ENCODE measurements at places on chromosomes 5 and 9. TPM values are rescaled to one million over a fixed set of nuclear protein-coding genes. Genes with fewer than 3 reads are reported as not detected.

GRCh38 chr9:16368237-16369087, 502.0 kb downstream of the BNC2 start:
- no peak overlapping the region for H3K4me3 ChIP-seq
- no peaks in the 10 kb centered on the region for H3K36me3 ChIP-seq
- peaks cover 13% of the 10 kb centered on the region for H3K4me1 ChIP-seq
- no peak overlapping the region for H3K27ac ChIP-seq
- DNase-seq, result peak; percentile 47

GRCh38 chr5:180739271-180739670, 587 bp downstream of the OR2Y1 start:
- no peak overlapping the region for H3K4me3 ChIP-seq
- DNase-seq, result peak; percentile 10
- no peaks in the 10 kb centered on the region for H3K4me1 ChIP-seq
- H3K27ac ChIP-seq, result no peak overlapping the region
- peaks cover 2% of the 10 kb centered on the region for H3K27me3 ChIP-seq

DNA sequence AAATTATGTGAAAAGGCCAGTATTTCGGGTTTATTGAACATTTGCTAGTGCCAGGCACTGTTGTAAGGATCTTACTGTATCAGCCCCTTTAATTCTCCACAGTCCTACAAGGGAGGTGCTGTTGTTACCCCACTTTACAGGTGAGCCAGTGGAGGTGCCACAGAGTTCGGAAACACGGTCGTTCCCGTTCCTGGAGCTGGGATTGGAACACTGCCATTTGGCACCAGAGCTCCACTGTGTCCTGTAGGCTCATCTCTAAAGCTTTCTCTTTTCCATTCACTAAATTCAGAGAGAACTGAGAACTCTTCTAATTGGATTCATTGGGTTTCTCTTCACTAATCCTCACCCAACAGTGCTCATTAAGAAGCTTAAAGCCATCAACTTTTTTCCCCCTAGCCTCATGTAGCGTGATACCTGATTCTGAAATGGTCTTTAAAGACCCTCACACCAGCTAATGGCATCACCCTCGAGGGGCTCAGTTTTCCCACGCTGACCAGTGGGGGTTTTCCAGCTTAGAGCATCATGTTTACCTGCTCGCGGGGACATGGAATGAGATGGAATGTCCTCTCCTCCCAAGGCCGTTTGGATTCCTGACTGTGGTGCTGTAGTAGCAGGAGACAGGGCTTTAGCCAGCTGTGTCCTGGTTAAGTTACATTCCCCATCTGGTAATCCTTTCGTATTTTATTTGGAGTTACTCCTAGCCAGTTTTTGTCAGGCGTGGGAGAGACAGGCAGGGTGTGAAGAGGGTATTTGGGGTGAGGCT, 5.8 kb downstream of the ERGIC1 start:
- peaks cover 15% of the 10 kb centered on the region for H3K36me3 ChIP-seq
- no peak overlapping the region for H3K27ac ChIP-seq
- peaks cover 8% of the 10 kb centered on the region for H3K4me1 ChIP-seq
- DNase-seq, result no peak
- H3K4me3 ChIP-seq, result no peak overlapping the region
- no peaks in the 10 kb centered on the region for H3K27me3 ChIP-seq

The SLC6A3 gene
- 0.07 TPM for total RNA-seq

DNA sequence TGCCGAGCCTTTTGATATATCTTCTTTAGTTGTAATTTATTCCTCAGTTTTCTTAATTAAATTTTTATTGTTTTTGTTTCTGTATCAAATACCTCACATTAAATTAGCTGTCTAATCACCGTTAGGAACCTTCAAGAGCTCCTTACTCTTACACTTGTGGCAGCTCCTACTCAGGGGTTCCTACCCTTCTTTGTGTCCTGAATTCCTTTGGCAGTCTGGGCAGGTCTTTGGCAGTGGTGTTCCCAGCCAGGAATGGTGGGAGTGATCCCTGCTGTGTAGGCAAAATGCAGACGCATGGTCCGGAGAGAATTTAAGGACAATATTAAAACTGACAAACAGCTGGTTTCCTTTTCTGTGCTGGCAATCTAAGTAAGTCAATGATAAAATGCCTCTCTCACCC, 41.8 kb downstream of the MAST4 start:
- no peaks in the 10 kb centered on the region for H3K27me3 ChIP-seq
- no peak overlapping the region for H3K4me3 ChIP-seq
- DNase-seq, result no peak
- H3K27ac ChIP-seq, result no peak overlapping the region

DNA sequence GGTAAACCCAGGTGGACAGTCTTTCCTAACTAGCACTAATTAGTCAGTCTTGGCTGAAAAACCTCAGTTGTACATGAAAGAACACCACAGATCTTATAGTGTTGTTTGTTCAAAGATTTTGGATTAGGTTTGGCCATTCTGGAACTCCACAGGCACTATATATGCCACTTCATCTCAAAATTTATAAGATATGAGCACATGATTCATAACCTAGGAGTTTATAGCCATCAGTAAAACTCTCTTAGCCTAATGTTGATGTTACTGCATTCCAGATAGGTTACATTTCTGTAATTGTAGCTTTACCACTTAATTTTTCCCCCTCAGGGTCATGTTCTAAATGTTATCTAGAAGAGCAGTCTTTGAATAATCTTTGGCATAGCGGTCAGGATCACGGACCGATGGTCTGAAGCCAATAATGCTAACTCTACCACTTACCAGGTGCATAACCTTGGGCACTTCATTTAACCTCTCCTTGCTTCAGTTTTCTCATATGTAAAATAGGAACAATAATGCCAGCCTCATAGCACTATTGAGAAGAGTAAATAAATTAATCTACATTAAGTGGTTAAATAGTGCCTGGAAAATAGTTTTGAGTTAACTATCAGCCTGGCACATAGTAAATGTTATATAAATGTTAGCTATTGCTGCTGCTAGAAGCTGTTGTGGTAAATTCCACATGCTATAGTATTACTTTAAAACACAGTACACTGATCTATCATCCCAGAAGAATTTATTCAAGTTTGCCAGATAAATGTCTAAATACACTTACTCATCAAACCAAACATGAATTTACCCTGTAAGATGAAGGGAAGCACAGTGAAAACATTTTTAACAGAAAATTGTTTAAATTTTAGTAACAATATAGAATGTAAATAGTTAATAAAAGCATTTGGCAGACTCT, 743.9 kb downstream of the NR2F1-AS1 start:
- peak; percentile 72 for DNase-seq
- H3K4me1 ChIP-seq, result peaks cover 9% of the 10 kb centered on the region
- no peaks in the 10 kb centered on the region for H3K36me3 ChIP-seq
- H3K27me3 ChIP-seq, result no peaks in the 10 kb centered on the region

The LRSAM1 gene
- 22.2 TPM for total RNA-seq

The RORB gene
- 0.17 TPM for total RNA-seq

GRCh38 chr9:74173284-74173683, 323.9 kb upstream of the RORB start:
- H3K36me3 ChIP-seq, result no peaks in the 10 kb centered on the region
- no peak overlapping the region for H3K4me3 ChIP-seq
- no peaks in the 10 kb centered on the region for H3K4me1 ChIP-seq
- DNase-seq, result no peak
- H3K27me3 ChIP-seq, result no peaks in the 10 kb centered on the region

DNA sequence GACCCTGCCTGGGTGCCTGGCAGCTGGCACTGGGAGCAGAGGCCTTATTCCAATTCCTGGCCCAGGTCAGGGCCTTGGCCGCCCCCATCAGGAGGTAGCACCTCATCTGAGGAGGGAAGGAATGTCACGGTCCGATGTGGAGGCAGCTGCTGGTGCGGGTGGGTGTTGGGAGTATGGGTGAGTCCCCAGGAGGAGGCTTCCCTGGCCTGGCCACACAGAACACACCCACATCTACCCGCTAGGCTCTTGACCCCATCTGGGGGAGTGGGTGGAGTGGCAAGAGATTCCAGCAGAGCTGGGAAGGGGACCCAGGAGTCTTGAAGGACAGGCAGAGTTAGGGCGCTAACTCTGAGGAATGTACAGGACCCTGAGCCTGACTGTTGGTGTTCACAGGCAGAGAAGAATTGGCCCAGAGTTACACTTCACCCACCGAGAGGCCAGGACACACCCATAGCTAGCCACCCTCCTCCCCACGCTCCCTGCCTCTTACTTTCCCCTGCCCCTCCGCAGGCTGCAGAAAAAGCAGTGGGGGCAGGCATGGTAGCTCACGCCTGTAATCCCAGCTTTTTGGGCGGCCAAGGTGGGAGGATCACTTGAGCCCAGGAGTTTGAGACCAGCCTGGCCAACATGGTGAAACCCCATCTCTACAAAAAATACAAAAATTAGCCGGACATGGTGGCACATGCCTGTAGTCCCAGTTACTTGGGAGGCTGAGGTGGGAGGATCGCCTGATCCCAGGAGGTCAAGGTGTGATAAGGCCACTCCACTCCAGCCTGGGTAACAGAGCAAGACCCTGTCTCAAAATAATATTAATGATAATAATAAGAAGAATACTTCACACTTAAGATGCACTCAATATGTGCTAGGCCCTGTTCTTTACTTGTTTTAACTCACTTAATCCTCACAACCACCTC, 6.0 kb downstream of the OLFML2A start:
- no peak overlapping the region for H3K4me3 ChIP-seq
- H3K4me1 ChIP-seq, result peaks cover 18% of the 10 kb centered on the region
- H3K27me3 ChIP-seq, result no peaks in the 10 kb centered on the region
- DNase-seq, result no peak
- H3K27ac ChIP-seq, result no peak overlapping the region
- H3K36me3 ChIP-seq, result no peaks in the 10 kb centered on the region

- no peak overlapping the region for H3K27ac ChIP-seq
- DNase-seq, result no peak
- no peaks in the 10 kb centered on the region for H3K27me3 ChIP-seq
- no peak overlapping the region for H3K4me3 ChIP-seq
- no peaks in the 10 kb centered on the region for H3K36me3 ChIP-seq
Measured at GRCh38 chr5:85920984-85921383, 696.8 kb upstream of the COX7C start.

GRCh38 chr9:107927276-107927675, 437.7 kb upstream of the KLF4 start:
- peaks cover 2% of the 10 kb centered on the region for H3K4me1 ChIP-seq
- H3K36me3 ChIP-seq, result no peaks in the 10 kb centered on the region
- H3K4me3 ChIP-seq, result no peak overlapping the region
- no peak overlapping the region for H3K27ac ChIP-seq
- no peaks in the 10 kb centered on the region for H3K27me3 ChIP-seq
- DNase-seq, result no peak

The IPO11 gene
- total RNA-seq, result 24.9 TPM

GRCh38 chr9:79731171-79731890, 159.6 kb downstream of the TLE4 start:
- no peak for DNase-seq
- no peak overlapping the region for H3K27ac ChIP-seq
- H3K36me3 ChIP-seq, result peaks cover 16% of the 10 kb centered on the region
- H3K4me1 ChIP-seq, result no peaks in the 10 kb centered on the region

The PAEP gene
- 0.39 TPM for total RNA-seq

The ST6GALNAC6 gene
- total RNA-seq, result 30.4 TPM

GRCh38 chr9:120913647-120914264, 12.8 kb downstream of the TRAF1 start:
- no peak overlapping the region for H3K27ac ChIP-seq
- peaks cover 1% of the 10 kb centered on the region for H3K4me1 ChIP-seq
- peaks cover 3% of the 10 kb centered on the region for H3K36me3 ChIP-seq
- DNase-seq, result no peak

The MAMDC4 gene
- 9.3 TPM for total RNA-seq

DNA sequence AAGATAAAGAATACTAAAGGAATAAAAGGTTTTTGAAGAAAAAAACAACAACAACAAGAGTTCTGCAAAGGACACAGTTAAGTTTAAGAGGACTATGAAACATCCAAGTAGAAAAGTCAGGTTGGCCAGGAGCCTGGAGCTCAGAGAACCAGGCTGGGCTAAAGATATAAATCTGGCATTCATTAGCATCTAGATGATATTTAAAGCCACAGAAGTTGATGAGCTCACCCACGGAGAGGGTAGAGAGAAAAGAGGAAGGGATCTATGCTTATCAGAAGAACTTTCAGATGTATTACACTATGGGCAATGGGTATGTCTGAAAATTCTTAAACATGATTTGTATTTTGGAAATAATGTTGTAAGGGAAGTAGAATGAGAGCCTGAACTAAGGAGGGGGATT, 9.9 kb downstream of the MIER3 start:
- H3K36me3 ChIP-seq, result peaks cover 55% of the 10 kb centered on the region
- H3K4me3 ChIP-seq, result no peak overlapping the region
- H3K4me1 ChIP-seq, result no peaks in the 10 kb centered on the region
- peak; percentile 45 for DNase-seq

DNA sequence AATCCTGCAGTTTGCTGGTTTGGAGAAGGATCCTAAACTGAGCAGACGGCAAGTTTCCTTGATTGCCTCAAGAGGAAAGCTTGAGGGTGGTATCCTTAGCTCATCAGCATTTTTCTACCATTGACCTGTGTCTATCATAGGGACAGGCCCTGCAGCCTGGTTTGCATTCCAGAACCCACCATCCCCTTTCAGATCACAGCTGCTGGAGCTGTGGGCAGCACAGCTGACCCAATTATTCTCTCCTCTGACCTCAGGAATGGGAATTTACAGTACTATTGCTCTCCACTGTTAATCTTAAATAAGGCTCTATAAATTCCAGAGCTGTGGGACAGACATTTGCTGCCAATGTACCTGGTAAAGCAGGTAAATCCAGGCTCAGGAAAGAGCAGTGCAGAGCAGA, 163.0 kb downstream of the SPOCK1 start:
- H3K36me3 ChIP-seq, result no peaks in the 10 kb centered on the region
- no peaks in the 10 kb centered on the region for H3K27me3 ChIP-seq
- H3K4me3 ChIP-seq, result no peak overlapping the region
- H3K4me1 ChIP-seq, result peaks cover 2% of the 10 kb centered on the region

- no peak overlapping the region for H3K4me3 ChIP-seq
- H3K36me3 ChIP-seq, result no peaks in the 10 kb centered on the region
- no peak overlapping the region for H3K27ac ChIP-seq
Measured at GRCh38 chr9:18127499-18127875, 346.5 kb upstream of the ADAMTSL1 start.

- no peaks in the 10 kb centered on the region for H3K36me3 ChIP-seq
- peaks cover 36% of the 10 kb centered on the region for H3K4me1 ChIP-seq
- H3K4me3 ChIP-seq, result no peak overlapping the region
- DNase-seq, result peak; percentile 30
Measured at GRCh38 chr5:142013734-142014521, 1.1 kb upstream of the GNPDA1 start.

The C7 gene
- not detected for total RNA-seq

The PKD2L2 gene
- total RNA-seq, result not detected

The TMEM171 gene
- 0.38 TPM for total RNA-seq

- no peak for DNase-seq
- H3K4me3 ChIP-seq, result no peak overlapping the region
- H3K4me1 ChIP-seq, result peaks cover 6% of the 10 kb centered on the region
- no peak overlapping the region for H3K27ac ChIP-seq
- H3K27me3 ChIP-seq, result no peaks in the 10 kb centered on the region
- no peaks in the 10 kb centered on the region for H3K36me3 ChIP-seq
Measured at GRCh38 chr5:137024044-137024443, 475.1 kb downstream of the SPOCK1 start.

GRCh38 chr9:18056269-18056992, 417.5 kb upstream of the ADAMTSL1 start:
- H3K27ac ChIP-seq, result no peak overlapping the region
- no peaks in the 10 kb centered on the region for H3K36me3 ChIP-seq
- DNase-seq, result no peak

- no peaks in the 10 kb centered on the region for H3K4me1 ChIP-seq
- no peak overlapping the region for H3K4me3 ChIP-seq
- peaks cover 15% of the 10 kb centered on the region for H3K36me3 ChIP-seq
- no peak for DNase-seq
Measured at GRCh38 chr5:72288924-72289323, 31.1 kb downstream of the MRPS27 start.

Measured in astrocyte (in vitro differentiated cells and primary cell).